ENCODE measurements at places on chromosomes 12 and 14. TPM values are rescaled to one million over a fixed set of nuclear protein-coding genes. Genes with fewer than 3 reads are reported as not detected.

The GRIP1 gene
- 4.3 TPM for total RNA-seq

The SLC22A17 gene
- total RNA-seq: 10.6 TPM

The NFE2 gene
- total RNA-seq: 13.5 TPM

The LIN7A gene
- 14.6 TPM for total RNA-seq

- H3K4me3 ChIP-seq: no peak overlapping the region
- peaks cover 11% of the 10 kb centered on the region for H3K4me1 ChIP-seq
- H3K27me3 ChIP-seq: no peaks in the 10 kb centered on the region
- DNase-seq: no peak
- H3K27ac ChIP-seq: no peak overlapping the region
These were observed 64.7 kb downstream of the TMCC3 start for GRCh38 chr12:94585626-94586025.

- H3K27ac ChIP-seq: no peak overlapping the region
- H3K27me3 ChIP-seq: no peaks in the 10 kb centered on the region
- H3K4me3 ChIP-seq: no peak overlapping the region
- H3K36me3 ChIP-seq: peaks cover 1% of the 10 kb centered on the region
- H3K4me1 ChIP-seq: no peaks in the 10 kb centered on the region
These were observed 116.4 kb upstream of the ATF1 start for GRCh38 chr12:50647479-50647878.

DNA sequence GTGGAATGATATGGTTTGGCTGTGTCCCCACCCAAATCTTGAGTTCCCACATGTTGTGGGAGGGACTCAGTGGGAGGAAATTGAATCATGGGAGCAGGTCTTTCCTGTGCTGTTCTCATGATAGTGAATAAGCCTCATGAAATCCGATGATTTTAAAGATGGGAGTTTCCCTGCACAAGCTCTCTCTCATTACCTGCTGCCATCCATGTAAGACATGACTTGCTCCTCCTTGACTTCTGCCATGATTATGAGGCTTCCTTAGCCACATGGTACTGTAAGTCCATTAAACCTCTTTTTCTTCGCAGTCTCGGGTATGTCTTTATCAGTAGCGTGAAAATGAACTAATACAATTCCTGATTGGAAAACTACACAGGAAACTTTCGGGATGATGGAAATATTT lies 100.5 kb downstream of the TSHR start:
- H3K27me3 ChIP-seq: no peaks in the 10 kb centered on the region
- H3K4me3 ChIP-seq: no peak overlapping the region
- no peak overlapping the region for H3K27ac ChIP-seq
- H3K4me1 ChIP-seq: no peaks in the 10 kb centered on the region

DNA sequence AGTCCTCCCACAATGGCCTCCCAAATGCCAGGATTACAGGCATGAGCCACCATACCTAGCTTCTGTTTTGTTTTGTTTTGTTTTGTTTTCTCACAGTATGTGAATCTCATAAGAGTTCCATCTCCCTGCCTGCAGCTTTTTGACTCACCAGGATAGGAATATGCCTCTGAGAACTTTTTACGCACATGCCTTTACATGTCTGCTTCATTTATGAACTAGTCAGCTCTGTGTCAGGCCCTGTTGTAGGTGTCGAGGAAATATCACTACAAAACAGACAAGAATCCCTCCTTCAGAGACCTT lies 89.0 kb downstream of the BORCS5 start:
- no peak overlapping the region for H3K27ac ChIP-seq
- H3K27me3 ChIP-seq: no peaks in the 10 kb centered on the region
- no peak overlapping the region for H3K4me3 ChIP-seq
- H3K4me1 ChIP-seq: peaks cover 40% of the 10 kb centered on the region
- no peaks in the 10 kb centered on the region for H3K36me3 ChIP-seq

GRCh38 chr14:102056694-102057442 lies 30.0 kb downstream of the HSP90AA1 start:
- no peak for DNase-seq
- H3K4me3 ChIP-seq: no peak overlapping the region
- no peaks in the 10 kb centered on the region for H3K27me3 ChIP-seq

DNA sequence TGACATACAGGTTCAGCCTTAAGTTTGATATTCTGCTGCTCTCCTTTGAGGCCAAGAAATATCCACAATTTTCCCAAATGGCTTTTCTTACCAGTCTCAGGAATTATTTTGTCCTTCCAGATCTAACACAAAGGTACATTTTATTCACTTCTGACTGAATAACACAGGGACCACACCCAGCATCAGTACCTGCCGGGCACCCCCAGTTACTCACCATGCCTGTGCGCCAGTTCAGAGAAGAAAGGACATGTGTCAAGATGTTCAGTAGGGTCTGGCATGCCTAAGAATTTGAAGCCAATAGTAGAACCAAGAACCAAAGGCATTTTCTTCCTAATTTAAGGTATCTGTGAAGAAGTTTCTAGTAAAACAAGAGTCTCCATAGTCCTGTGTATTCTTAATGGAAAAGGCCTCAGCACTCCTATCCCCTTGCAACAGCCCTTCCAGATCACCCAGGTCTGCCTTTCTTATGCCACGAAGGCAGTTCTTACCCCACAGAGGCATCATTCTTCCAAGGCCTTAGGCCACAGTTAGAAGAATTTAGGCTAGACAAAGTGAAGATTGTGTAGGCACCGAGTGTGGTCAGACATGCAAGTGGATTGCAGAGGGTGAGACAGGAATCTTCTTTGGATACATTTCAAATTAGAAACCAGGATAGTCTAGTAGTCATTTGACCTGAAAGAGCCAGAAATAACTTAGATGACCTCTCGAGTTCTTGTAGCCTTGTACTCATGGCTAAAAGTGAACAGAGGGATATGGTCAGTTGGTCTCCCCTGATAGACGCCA lies 140.1 kb upstream of the HIF1A start:
- H3K36me3 ChIP-seq: peaks cover 17% of the 10 kb centered on the region
- H3K27me3 ChIP-seq: no peaks in the 10 kb centered on the region
- peaks cover 32% of the 10 kb centered on the region for H3K4me1 ChIP-seq
- no peak overlapping the region for H3K27ac ChIP-seq
- no peak for DNase-seq

DNA sequence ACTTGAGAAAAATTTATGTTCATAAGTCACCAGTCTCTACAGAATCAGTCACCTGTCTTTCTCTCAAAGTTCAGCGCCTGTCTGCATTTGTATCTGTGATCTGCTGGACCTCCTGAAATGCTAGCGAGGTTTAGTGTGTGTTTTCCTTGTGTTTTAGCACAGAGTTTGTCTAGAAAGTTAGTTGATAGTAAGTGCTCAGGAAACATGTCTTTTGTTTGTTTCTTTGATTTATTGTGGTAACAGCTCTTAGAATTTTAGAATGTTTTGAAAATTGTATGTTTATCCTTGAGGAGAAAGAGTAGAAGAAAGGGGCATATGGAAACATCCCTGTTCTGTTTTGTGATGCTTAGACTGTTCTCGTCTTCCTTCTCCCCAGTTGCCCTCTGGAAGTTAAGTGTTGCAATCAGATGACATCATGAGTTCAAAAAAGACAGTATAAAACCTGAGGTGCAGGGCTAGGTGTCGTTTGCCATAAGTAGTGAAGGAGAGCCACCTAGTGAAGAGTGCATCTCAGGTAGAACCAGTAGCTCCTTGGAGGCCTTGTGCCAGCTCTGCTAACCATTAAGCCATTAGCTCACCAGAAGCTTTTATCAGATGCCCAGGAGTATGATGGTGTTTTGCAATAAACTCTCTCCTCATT lies 44.8 kb downstream of the FBXW8 start:
- no peaks in the 10 kb centered on the region for H3K4me1 ChIP-seq
- peaks cover 9% of the 10 kb centered on the region for H3K36me3 ChIP-seq
- no peak overlapping the region for H3K4me3 ChIP-seq
- no peak overlapping the region for H3K27ac ChIP-seq
- no peaks in the 10 kb centered on the region for H3K27me3 ChIP-seq
- DNase-seq: peak; percentile 67

DNA sequence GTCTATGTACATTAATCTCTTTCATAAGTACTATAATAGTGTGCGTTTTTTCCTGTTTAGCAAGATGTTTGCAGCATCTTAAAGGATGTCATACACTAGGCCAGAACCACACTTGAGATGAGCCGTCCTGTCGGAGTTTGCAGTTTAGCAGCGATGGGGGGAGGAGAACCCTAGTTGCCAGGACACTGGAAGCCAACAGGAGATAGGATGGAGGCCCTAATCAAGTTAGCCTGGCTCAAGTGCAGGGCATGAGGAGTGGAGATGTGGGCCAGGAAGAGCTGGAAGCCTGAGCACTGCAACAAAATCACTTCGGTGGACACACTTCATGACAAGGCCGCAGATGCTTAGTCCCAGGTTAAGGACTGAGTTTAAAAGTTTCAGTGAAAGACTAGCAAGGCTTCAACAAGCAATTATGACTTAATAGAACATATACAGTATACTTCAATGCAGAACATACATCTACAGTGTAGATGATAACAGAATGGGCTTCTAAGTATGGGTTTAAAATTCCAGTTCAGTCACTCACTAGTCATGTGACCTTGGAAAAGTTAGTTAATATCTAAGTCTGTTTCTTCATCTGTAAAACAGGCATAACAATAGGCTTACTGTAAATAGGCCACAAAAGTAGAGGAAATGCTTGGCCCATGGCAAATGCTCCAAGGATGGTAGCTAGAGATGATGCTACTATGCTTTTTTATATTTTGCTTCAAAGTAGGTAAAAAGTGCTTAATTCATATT lies 77.1 kb downstream of the PTPN21 start:
- H3K4me3 ChIP-seq: no peak overlapping the region
- H3K36me3 ChIP-seq: peaks cover 62% of the 10 kb centered on the region
- no peak for DNase-seq
- H3K27ac ChIP-seq: no peak overlapping the region

DNA sequence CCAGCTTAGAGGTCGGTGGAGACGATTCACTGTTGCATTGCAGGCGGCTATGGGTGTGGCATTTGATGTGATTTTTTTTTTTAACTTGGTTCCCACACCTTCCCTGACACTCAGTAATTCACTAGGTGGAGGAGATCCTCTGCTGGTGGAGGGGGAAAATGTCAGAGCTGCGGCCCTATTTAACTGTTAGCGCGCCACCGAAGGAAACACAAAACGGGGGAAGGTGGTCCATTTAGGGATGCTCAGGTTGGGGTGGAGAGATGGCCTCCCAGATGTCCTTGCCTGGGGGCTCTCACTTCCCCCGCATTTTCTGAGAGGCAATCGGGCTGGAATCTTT lies 4.3 kb upstream of the HOXC12 start:
- no peak overlapping the region for H3K4me3 ChIP-seq
- no peak overlapping the region for H3K27ac ChIP-seq
- no peak for DNase-seq
- H3K4me1 ChIP-seq: no peaks in the 10 kb centered on the region
- H3K36me3 ChIP-seq: no peaks in the 10 kb centered on the region

DNA sequence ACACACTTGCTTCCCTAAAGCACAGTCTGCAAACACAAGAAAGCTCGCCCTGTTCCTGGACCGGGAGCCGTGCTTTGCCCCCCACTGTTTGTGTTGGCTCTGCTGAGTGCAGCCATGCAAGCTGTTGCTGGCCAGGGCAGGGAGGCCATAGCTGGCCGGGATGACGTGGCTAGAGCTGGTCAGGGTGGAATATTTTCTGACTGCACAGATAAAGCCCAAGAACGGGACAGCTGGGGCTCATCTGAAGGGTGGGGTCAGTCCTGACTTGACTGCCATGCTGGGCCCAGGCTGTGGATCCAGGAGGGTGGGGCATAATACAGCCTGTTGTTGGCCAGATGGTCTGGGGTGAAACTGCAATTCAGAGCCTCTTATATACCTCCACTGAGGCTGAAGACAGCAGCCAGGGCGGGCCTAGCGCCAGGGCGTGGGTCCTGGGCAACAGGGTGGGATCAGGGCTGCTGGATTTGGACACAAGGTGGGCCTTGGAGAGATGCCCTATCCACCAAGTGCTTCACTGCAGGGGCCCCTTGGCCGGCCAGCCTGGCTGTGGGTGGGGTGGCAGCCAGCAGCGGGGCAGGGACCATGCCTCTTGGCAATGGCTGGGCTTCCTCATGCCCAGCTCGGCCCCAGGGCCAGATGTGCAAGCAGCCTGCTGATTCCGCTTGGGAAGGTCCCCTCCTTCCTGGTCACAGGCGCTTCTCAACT lies 14.8 kb downstream of the KMT5A start:
- H3K27me3 ChIP-seq: no peaks in the 10 kb centered on the region
- DNase-seq: no peak
- H3K36me3 ChIP-seq: peaks cover 92% of the 10 kb centered on the region
- H3K27ac ChIP-seq: peak overlapping the region; percentile 71

GRCh38 chr14:58693048-58693447 lies 55.3 kb downstream of the DACT1 start:
- H3K4me1 ChIP-seq: no peaks in the 10 kb centered on the region
- H3K4me3 ChIP-seq: no peak overlapping the region
- DNase-seq: no peak
- no peak overlapping the region for H3K27ac ChIP-seq
- no peaks in the 10 kb centered on the region for H3K36me3 ChIP-seq
- no peaks in the 10 kb centered on the region for H3K27me3 ChIP-seq

DNA sequence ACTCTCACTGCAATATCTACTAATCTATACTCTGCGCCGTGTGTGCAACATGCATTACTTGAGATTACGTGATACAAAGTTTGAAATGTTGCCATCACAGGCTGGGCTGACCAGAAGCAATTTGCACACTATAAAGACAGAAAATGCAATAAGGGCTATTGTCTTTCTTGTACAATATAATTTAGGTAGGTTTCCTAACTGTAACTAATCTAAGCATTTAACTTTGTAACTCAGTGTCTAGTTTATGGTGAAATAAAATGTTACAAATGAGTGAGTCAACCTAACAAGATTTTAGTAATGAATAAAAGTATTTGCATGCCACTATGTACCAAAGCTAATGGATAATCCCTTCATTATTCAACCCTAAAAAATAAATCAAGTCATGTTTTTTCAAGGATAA lies 57.8 kb downstream of the LRP6 start:
- no peak overlapping the region for H3K4me3 ChIP-seq
- no peak for DNase-seq
- H3K36me3 ChIP-seq: no peaks in the 10 kb centered on the region
- H3K27me3 ChIP-seq: no peaks in the 10 kb centered on the region
- H3K4me1 ChIP-seq: peaks cover 2% of the 10 kb centered on the region

DNA sequence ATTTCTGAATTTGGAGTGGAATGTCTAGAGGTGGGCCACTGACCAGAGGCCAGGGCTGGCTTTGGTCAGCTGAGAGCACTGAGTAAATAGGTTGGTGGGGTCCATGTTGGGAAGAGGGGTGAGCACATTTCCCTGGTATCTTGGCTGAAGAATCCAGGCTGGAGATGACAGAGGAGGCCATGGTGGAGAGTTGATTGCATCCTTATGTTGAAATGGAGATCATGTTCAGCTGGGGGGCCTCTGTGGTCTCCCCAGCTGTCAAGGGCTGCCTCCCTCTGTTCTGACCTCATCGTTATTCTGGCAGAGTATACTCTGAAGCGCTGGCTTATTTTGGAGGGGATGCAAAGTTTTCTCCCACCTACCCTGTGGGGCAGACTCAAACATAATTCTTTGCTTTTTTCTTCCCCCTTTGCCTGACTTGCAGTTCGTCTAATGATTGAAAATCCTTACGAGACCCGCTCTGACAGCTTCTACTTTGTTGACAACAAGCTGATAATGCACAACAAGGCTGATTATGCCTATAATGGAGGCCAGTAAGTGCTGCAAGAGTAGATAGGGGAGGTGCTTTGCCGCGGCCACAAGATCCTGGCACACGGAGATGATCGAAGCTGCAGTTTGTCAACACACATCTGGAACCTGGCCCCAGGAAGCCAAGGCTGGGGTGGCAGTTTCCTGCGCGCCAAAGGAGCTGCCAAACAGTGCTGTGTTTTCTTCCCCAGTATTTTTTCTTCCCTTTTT lies 6.0 kb upstream of the ACADS start:
- H3K27ac ChIP-seq: no peak overlapping the region
- DNase-seq: no peak
- H3K4me1 ChIP-seq: peaks cover 8% of the 10 kb centered on the region
- no peaks in the 10 kb centered on the region for H3K27me3 ChIP-seq
- H3K36me3 ChIP-seq: peaks cover 89% of the 10 kb centered on the region
- H3K4me3 ChIP-seq: no peak overlapping the region

- H3K4me3 ChIP-seq: no peak overlapping the region
- no peaks in the 10 kb centered on the region for H3K4me1 ChIP-seq
These were observed 21.9 kb downstream of the KDM2B start for GRCh38 chr12:121558956-121559355.

Data from lower lobe of right lung (tissue), 2 donors.